Esophagus muscularis mucosa (tissue), 4 donors: ENCODE measurements at places on chromosomes 6 and 20. TPM values are rescaled to one million over a fixed set of nuclear protein-coding genes. Genes with fewer than 3 reads are reported as not detected.
A peak's percentile ranks its signal among the peaks of the same experiment; 100 is the strongest.

The OGFR gene
- total RNA-seq: 84.5 TPM

GRCh38 chr6:125728739-125729138 is 20.7 kb upstream of the HEY2 start:
- H3K4me3 ChIP-seq: no peak overlapping the region
- H3K4me1 ChIP-seq: no peaks in the 10 kb centered on the region
- no peak overlapping the region for H3K27ac ChIP-seq
- no peaks in the 10 kb centered on the region for H3K27me3 ChIP-seq

The LEMD2 gene
- 65.3 TPM for total RNA-seq

GRCh38 chr6:126447367-126447766 is 107.5 kb downstream of the CENPW start:
- no peak overlapping the region for H3K27ac ChIP-seq
- H3K36me3 ChIP-seq: no peaks in the 10 kb centered on the region
- no peak for DNase-seq
- no peaks in the 10 kb centered on the region for H3K27me3 ChIP-seq
- H3K4me1 ChIP-seq: peaks cover 3% of the 10 kb centered on the region

The NMBR gene
- not detected for total RNA-seq

- H3K36me3 ChIP-seq: no peaks in the 10 kb centered on the region
- H3K27ac ChIP-seq: no peak overlapping the region
- DNase-seq: no peak
- H3K4me3 ChIP-seq: no peak overlapping the region
- no peaks in the 10 kb centered on the region for H3K27me3 ChIP-seq
Measured at GRCh38 chr20:10497791-10498190, 62.7 kb downstream of the SLX4IP start.

- no peaks in the 10 kb centered on the region for H3K27me3 ChIP-seq
- no peaks in the 10 kb centered on the region for H3K4me1 ChIP-seq
- no peak overlapping the region for H3K4me3 ChIP-seq
- H3K36me3 ChIP-seq: no peaks in the 10 kb centered on the region
- DNase-seq: no peak
Measured at GRCh38 chr6:95923518-95923917, 92.3 kb upstream of the FUT9 start.

The DEFB132 gene
- total RNA-seq: not detected

GRCh38 chr20:20897922-20898321 is 185.5 kb upstream of the RALGAPA2 start:
- no peaks in the 10 kb centered on the region for H3K27me3 ChIP-seq
- H3K27ac ChIP-seq: no peak overlapping the region
- no peaks in the 10 kb centered on the region for H3K36me3 ChIP-seq
- DNase-seq: no peak
- no peaks in the 10 kb centered on the region for H3K4me1 ChIP-seq
- H3K4me3 ChIP-seq: no peak overlapping the region

The F13A1 gene
- total RNA-seq: 92.8 TPM

GRCh38 chr6:109453594-109454495 is 1.7 kb downstream of the MICAL1 start:
- DNase-seq: no peak
- H3K4me3 ChIP-seq: peak overlapping the region; percentile 78
- H3K36me3 ChIP-seq: peaks cover 14% of the 10 kb centered on the region

The GSTA3 gene
- not detected for total RNA-seq

DNA sequence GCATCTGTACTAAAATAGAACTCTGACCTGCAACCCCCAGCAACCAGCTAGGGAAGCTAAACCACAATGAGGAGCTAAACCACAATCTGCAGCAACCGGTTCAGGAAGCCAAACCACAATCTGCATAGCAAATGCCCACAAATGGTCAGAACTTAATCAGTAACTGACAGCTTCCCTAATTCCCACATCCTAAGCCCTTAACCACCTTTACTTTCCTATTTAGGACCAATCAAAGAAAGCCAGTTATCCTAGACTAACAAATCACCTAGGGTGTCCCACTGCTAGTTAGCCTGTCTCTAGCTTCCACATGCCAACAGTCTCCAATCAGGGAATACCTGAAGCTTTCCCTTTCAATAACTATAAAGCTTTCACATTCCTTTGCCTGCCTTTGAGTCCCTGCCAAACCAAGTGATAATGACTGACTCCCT is 424.6 kb upstream of the PTCHD4 start:
- no peaks in the 10 kb centered on the region for H3K4me1 ChIP-seq
- H3K4me3 ChIP-seq: no peak overlapping the region
- no peak overlapping the region for H3K27ac ChIP-seq
- H3K27me3 ChIP-seq: no peaks in the 10 kb centered on the region
- no peak for DNase-seq
- H3K36me3 ChIP-seq: no peaks in the 10 kb centered on the region

GRCh38 chr6:131060311-131060710 is 2.7 kb downstream of the EPB41L2 start:
- no peak for DNase-seq
- no peaks in the 10 kb centered on the region for H3K27me3 ChIP-seq
- H3K4me1 ChIP-seq: peaks cover 26% of the 10 kb centered on the region
- peak overlapping the region; percentile 86 for H3K27ac ChIP-seq

The DEFB127 gene
- not detected for total RNA-seq

DNA sequence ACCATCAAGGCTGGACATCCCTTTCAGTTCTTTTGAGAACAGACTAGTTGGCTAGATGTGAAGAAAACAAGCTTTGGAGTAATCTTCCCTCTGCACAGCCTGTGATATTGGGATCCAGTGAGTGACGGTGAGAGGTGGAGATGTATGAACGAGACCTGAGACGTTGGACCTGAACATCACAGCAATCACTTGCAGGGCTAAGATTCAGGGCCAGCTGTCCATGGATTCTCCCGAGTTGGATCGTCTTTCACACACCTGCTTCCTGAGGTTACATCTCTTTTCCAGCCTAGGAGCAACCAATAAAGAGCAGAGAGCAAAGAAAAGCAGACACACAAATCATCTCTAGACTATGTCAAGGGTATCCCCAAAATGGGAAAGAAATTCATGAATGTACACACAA is 30.0 kb upstream of the TMEM14A start:
- no peak for DNase-seq
- H3K4me3 ChIP-seq: no peak overlapping the region
- no peaks in the 10 kb centered on the region for H3K27me3 ChIP-seq
- H3K27ac ChIP-seq: no peak overlapping the region
- no peaks in the 10 kb centered on the region for H3K4me1 ChIP-seq

The LY6G6F gene
- not detected for total RNA-seq

GRCh38 chr20:62723768-62724450 is 15.3 kb downstream of the NTSR1 start:
- H3K4me1 ChIP-seq: peaks cover 21% of the 10 kb centered on the region
- DNase-seq: no peak
- no peaks in the 10 kb centered on the region for H3K36me3 ChIP-seq
- no peak overlapping the region for H3K4me3 ChIP-seq
- no peaks in the 10 kb centered on the region for H3K27me3 ChIP-seq
- H3K27ac ChIP-seq: no peak overlapping the region

GRCh38 chr6:150233843-150234269 is 91.0 kb downstream of the PPP1R14C start:
- no peaks in the 10 kb centered on the region for H3K36me3 ChIP-seq
- DNase-seq: no peak
- H3K27me3 ChIP-seq: no peaks in the 10 kb centered on the region
- no peak overlapping the region for H3K27ac ChIP-seq
- H3K4me1 ChIP-seq: no peaks in the 10 kb centered on the region

GRCh38 chr6:169702840-169703246 is 917 bp downstream of the C6orf120 start:
- H3K36me3 ChIP-seq: peaks cover 21% of the 10 kb centered on the region
- DNase-seq: no peak
- H3K27me3 ChIP-seq: no peaks in the 10 kb centered on the region
- peaks cover 52% of the 10 kb centered on the region for H3K4me1 ChIP-seq
- peak overlapping the region; percentile 97 for H3K27ac ChIP-seq

GRCh38 chr6:6659600-6660327 is 71.2 kb downstream of the LY86 start:
- H3K4me1 ChIP-seq: peaks cover 22% of the 10 kb centered on the region
- H3K4me3 ChIP-seq: no peak overlapping the region
- H3K36me3 ChIP-seq: no peaks in the 10 kb centered on the region
- no peak overlapping the region for H3K27ac ChIP-seq
- H3K27me3 ChIP-seq: no peaks in the 10 kb centered on the region

GRCh38 chr6:115570331-115570730 is 490.4 kb downstream of the FRK start:
- no peaks in the 10 kb centered on the region for H3K27me3 ChIP-seq
- peaks cover 5% of the 10 kb centered on the region for H3K4me1 ChIP-seq
- H3K36me3 ChIP-seq: no peaks in the 10 kb centered on the region
- no peak overlapping the region for H3K27ac ChIP-seq

The CCN5 gene
- total RNA-seq: 350 TPM

The PCSK2 gene
- total RNA-seq: 5.8 TPM

DNA sequence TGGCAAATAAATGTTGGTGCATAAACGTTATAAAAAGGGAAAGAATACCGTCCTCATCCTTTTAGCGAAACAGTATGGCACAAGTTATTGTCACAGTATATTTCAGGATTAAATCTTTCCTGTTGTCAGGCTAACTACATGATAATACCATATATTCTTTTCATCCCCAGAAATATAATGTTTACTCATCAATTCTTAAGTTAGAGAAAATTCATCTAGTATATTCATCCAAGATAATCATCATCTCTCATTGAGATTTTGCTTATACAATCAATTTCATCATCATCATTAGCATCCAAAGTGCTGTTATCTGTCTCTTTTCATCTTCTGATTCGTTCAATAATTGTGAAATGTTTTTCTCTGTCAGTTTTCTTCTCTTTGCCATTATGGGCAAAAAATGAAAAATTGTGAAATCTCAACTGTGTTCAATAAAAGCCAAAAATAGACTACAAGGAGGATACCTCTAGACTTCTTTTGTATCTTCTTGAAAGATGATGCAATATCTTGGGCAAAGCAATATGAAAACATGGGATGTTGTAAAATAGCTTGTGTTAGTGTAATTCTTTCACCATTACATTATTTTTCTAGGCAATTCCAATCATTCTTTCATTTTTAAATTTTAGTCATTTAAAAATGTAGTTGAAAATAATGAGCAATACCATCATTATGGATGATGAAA is 2.6 kb downstream of the SPACA1 start:
- no peaks in the 10 kb centered on the region for H3K27me3 ChIP-seq
- no peak overlapping the region for H3K27ac ChIP-seq
- H3K36me3 ChIP-seq: no peaks in the 10 kb centered on the region
- H3K4me1 ChIP-seq: no peaks in the 10 kb centered on the region

The TBC1D7 gene
- 12.5 TPM for total RNA-seq

GRCh38 chr6:14079433-14079832 is 38.1 kb upstream of the CD83 start:
- H3K4me3 ChIP-seq: no peak overlapping the region
- H3K36me3 ChIP-seq: no peaks in the 10 kb centered on the region
- peaks cover 7% of the 10 kb centered on the region for H3K4me1 ChIP-seq
- DNase-seq: no peak
- no peaks in the 10 kb centered on the region for H3K27me3 ChIP-seq

The SIRPB1 gene
- total RNA-seq: under 0.01 TPM

GRCh38 chr6:162219266-162219665 is 508.3 kb downstream of the PRKN start:
- H3K27ac ChIP-seq: no peak overlapping the region
- no peaks in the 10 kb centered on the region for H3K27me3 ChIP-seq
- no peaks in the 10 kb centered on the region for H3K36me3 ChIP-seq
- no peak overlapping the region for H3K4me3 ChIP-seq
- no peaks in the 10 kb centered on the region for H3K4me1 ChIP-seq

The CLIC5 gene
- total RNA-seq: 6.3 TPM

- no peaks in the 10 kb centered on the region for H3K27me3 ChIP-seq
- H3K4me1 ChIP-seq: no peaks in the 10 kb centered on the region
- no peaks in the 10 kb centered on the region for H3K36me3 ChIP-seq
- DNase-seq: no peak
- no peak overlapping the region for H3K27ac ChIP-seq
Measured at GRCh38 chr6:20056350-20056992, 155.8 kb downstream of the MBOAT1 start.

The PRSS16 gene
- total RNA-seq: not detected

DNA sequence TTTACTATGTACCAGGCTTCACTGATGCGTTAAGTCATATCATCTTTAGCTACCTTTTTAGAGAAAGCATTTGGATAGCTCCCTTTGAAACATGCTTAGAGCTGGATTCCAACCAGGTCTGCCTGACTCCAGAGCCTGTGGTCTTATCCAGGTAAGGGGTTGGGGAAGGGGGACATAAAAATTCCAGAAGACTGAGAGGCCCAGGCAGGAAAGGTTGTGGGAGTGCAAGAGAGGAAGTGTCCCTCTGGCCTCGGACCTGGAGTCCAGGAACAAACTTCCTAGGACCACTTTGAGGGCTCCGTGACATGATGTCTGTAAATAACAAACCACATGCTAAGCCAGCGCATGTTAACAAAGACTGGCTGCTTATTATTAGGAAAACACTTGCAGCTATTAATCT is 163.0 kb upstream of the KCNG1 start:
- no peak for DNase-seq
- no peak overlapping the region for H3K27ac ChIP-seq
- H3K4me1 ChIP-seq: no peaks in the 10 kb centered on the region
- H3K4me3 ChIP-seq: no peak overlapping the region

The C6orf58 gene
- total RNA-seq: not detected
